Stimulated activated CD4-positive, alpha-beta T cell treated with anti-CD3 and anti-CD28 coated beads, Interleukin-4, amount 100 ng/mL, for 1 hour (primary cell): ENCODE measurements at places on chromosomes 3 and 15.

DNA sequence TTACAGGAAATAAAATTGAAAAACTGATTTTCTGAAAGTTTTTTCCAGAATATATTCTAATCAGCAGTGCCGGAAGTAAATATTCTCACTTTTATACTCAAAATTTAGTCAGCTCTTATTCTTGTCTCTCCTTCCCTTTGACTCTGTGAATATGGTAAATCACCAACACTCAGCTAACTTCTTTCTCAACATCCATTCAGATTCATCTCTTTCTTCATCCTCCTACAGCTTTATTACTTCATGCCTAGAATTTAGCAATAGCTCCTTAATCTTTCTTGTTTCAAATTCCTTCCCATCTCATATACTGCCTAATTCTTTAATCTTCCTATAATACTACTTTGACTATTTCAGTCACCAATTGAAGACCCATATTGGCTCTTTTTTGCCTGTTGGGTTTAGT is 67.9 kb downstream of the FGF7 start:
- no peak for DNase-seq

- DNase-seq, result no peak
Observed at GRCh38 chr3:44056446-44057240, 185.0 kb upstream of the TOPAZ1 start.

- DNase-seq, result no peak
Observed at GRCh38 chr15:80732818-80733217, 37.7 kb downstream of the ABHD17C start.

GRCh38 chr3:127777332-127777731 is 45.0 kb downstream of the MGLL start:
- no peak for DNase-seq
